ENCODE measurements at places on chromosomes 4 and X.

DNA sequence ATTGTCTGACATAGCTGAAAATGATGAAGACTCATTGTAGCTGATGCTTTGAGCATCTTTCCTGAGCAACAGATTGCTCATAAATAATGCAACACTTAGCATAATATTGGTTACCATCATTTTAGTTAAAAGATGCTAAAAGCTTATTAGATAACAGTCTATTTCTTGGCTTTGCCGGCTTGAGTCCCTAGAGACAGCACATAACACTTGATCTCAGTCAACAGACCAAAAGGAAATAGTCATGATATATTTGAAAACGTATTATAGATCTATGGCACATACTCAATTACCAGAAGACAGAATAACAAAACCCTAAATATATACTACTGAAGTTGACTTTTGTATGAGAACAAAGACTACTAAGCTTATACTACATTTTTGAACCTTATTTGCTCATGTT is 846.7 kb upstream of the EPHA5 start:
- DNase-seq = no peak

DNA sequence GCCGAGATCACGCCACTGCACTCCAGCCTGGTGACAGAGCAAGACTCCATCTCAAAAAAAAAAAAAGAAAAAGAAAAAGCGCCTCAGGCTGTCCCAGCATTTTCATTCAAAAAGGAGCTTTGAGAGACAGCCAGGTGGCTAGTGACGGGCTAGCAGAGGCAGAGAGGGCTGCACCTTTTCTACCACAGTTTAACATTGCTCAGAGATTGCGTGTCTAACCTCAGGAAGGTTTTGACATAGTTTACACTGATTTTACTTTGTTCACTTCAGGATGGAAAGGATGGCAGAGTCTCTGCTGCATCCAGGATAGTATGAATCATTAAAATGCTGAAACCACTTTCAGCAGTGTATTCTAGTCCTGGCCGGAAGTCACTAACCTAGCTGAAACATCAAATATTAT is 28.1 kb downstream of the ZFP42 start:
- no peak for DNase-seq

- DNase-seq = no peak
These were observed 15.0 kb downstream of the APELA start for GRCh38 chr4:164892018-164892417.

- DNase-seq = no peak
These were observed 51.4 kb downstream of the SORCS2 start for GRCh38 chr4:7243609-7244330.

DNA sequence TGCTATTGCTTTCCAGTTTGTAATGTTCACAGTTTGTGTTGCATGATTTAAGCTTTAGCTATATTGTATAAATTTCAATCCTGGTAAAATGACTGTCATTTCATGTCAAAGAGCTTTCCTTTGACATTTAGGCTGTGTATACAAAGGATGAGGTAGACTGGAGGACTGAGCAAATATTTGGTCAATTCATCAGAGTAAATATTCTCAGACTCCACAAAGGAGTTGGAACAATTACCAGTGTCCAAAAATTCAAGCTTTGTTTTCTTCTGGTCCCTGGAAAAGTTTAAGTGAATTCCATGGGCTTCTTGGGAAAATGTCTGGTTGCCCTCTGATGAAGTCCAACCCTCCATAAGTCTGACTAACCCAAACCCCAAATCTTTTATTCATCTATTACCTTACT is 682.4 kb downstream of the DACH2 start:
- no peak for DNase-seq

DNA sequence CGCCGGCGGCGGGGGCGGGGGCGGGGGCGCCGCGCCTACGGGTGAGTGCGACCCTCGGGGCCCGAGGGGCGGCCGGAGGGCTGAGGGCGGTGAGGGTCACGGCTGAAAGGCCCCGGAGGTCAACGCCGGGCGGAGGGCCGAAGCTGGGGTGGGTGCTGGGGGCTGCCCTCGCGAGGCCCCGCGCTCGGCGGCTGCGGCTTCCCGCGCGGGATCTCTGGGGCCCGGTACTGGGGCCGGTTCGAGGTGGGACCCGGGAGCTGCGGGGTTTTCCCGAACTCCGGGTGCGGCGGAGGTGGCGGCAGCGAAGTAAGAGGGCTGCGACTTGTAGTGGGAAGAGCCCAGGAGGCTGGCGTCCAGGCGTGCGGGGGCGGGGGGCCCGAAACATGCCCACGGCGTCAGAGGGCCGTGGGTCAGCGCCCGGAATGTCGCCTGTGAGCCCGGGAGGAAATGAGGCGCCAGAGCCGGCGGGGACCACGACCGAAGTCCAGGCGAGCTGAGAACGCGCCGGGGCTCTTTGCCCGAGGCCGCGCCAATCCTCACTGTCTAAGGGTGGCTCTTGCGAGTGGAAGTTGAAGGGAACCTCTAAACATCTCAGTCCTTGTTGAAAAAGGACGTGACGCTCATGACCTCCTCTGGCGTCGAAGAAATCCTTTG is 407 bp downstream of the IL13RA1 start:
- DNase-seq = peak; percentile 23

- DNase-seq = no peak
These were observed 28.2 kb downstream of the JADE1 start for GRCh38 chr4:128837679-128838078.

DNA sequence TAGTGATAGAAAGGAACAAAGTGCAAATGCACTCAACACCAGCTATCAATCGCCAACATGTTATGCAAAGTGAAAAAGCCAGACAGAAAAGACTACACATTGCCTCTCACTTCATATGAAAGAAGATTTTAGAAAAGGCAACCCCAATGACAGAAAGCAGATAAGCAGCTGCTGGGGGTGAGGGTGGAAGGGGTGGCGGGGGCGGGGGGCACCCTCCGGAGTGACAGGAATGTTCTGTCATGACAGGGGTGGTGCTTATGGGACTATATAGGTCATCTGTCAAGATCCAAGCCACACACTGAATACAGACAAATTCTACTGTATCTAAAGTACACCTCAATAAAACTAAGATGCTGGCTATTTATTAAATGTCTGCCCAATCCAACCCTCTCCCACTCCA is 10.7 kb downstream of the WDR1 start:
- DNase-seq = no peak

DNA sequence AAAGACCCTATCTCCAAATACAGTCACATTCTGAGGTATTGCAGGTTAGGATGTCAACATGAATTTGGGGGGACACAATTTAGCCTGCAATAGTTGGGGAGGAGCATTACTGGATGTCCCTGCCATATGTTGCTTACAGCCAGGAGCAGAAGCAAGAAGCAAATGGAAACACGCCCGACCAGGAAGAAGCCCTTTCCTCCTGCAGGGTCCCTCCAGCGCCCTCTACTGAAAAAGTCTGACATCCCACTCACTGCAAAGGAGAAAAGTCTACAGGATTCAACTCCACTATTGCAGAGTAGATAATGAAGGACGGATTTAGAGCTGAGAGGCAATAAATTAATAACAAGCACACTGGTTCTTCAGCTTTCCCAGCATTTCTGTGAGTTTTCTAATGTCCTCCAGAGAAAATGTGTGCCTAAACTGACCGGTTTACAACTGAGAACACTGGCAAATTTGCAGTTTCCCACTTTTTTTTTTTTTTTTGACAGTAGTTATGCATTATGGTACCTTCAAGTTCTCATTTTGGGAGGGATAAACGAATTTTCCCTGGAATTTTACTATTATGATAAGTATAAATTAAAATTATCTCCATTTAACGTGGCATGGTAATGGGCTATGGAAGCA is 31.7 kb downstream of the COQ2 start:
- peak; percentile 60 for DNase-seq

GRCh38 chrX:114365065-114365834 is 218.6 kb upstream of the HTR2C start:
- DNase-seq = no peak

DNA sequence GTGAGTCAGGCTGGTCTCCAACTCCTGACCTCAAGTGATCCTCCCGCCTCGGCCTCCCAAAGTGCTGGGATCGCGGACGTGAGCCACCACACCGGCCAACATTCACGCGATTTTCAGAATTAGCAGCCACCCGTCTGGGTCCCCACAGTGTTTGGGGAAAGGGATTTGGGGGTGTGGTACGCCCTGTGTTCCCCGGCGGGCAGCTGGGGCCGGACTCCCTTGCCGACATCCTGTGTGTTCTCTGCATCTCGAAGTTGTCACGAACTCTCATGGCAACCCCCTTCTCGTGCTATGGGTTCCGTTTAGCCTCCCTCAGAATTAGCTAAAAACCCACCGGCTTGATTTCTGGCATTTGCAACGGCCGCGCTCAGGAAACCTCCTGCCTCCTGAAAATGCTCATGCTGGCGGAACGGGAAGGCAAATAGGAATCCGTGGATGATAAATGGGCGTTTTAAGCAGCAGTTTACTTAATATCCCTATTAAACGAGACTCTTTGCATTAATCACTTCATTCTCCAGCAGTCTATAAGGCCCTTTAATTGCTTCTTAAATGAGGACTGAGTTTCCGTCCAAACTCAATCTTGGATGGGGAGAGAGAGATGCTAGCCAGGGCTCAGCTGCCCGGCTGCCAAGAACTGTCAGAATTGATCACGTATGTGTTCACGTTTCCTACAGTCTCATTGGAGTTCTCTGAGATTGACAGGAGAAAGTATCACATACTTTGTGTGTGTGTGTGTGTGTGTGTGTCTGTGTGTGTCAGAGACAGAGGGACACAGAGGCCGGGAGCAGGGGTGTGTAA is 78.9 kb upstream of the PPP2R3B start:
- DNase-seq = no peak

DNA sequence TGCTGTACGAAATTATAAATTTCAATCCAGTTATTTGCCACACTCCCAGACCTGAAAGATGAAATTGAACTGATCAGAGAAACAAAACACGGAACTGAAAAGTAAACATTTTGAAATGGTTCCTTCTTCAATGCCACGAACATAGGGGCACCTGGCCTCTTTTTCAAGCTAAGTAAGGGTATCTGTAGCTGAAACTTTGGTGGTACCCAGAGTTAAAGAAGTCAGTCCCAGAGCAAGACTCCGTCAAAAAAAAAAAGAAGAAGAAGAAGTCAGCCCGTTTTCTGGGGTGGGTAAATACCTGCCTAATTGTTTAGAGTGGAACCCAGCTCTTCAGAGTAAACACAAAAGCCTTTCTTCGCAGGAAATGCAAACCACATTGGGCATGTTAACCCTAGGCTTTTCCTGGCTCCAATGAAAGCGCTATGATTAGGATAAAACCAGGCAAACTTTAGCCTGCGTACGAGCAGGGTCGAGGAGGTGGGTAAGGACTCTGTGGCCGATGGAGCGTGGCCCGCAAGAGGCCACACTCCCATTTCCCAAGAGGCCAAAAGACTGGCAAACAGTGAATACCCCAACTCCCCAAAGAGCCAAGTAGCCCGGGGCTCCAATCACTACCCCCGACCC is 1.3 kb downstream of the ANTXR2 start:
- no peak for DNase-seq

GRCh38 chrX:15501506-15501905 is 899 bp downstream of the BMX start:
- no peak for DNase-seq

DNA sequence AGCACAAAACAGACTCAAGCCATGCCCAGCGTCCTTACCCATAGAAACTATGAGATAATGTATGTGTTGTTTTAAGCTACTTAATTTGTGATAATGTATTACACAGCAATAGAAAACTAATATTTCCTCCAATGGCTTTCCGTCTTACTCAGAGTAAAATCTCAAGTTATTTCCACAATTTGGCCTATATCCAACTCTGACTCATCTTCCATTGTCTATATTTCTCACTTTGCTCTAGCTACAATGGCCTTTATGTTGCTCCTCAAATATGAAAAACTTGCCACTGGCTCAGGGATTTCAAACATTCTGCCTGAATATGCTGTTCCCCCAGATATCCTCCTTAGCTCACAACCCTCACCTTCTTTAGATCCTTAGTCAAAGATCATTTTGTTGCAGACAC is 31.6 kb downstream of the IQCM start:
- DNase-seq = peak; percentile 57

DNA sequence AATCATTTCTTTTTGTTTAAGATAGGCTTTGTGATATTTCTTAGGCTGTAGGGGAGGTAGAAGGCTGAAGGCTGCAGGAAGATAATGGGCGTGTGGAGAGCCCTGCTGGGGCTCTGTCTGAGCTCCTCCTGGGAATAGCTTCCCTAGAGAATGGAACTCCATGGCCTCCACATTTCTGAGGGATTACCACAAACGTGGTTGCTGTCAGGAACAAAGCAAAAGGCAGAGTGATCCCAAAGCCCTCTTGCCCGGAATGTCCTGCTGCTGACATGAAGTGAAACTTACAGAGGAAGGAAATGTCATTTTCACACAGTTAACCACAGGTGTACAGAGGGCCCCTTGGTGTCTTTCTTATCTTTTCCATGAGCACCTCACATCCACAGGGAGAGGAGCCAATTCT is 89.3 kb downstream of the DDIT4L start:
- no peak for DNase-seq

GRCh38 chrX:37846558-37846933 is 825 bp downstream of the DYNLT3 start:
- no peak for DNase-seq

DNA sequence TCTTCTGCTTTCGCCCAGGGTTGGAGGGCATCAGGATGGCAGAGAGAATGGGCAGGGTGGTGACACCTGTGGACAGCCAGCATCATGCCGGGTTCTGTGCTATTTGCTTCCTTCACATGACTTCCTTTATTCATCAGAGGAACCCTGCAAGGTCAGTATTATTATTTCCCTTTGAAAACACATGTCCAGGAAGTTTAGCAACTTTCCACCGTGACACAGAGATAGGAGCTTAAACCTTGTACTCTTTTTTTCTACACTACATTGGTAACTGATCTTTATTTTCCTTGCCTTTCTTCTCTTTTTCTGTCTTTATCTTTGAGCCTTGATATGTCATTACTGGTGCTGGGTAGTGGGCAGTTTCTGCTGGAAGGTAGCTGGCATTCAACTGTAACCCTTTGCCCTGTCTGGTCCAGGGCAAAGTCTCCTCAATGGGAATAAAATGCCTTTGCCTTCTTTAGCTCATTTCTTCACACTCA is 5.0 kb upstream of the MGST2 start:
- DNase-seq = no peak

GRCh38 chr4:95545546-95545945 is 3.2 kb downstream of the UNC5C start:
- DNase-seq = no peak

DNA sequence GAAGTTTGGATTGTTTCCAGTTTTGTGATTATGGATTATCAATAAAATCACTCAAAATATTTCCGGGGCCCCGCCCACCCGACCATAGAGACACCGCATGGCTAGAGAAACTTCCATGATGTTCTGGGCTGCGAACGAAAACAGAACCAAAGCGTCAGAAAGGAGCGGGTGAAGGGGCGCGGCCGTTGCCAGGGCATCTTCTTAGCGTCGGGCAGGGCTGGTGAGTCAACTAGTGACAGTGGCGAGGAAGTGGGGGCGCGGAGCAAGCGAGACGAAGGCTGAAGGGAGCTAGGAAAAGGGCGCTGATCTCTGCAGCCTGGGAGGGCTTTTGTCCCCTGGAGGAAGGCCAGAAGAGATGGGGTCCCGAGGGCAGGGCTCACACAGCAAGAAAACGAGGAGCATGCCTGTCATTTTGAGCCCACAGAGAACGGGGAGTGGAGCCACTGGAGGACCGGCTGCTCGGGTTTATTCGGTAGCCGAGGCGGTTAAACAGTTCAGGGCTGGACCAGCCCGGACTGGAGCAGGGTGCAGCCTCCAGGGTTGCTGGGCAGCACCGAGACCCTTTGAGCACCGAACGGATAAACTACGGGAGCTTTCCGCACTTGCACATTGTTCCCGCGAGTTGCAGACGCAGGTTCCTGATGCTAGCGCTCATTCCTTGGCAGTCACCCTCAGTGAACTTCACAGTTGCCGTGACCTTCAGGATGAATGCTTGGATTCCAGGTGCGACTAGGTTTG is 298.1 kb upstream of the TRPC5 start:
- no peak for DNase-seq

- DNase-seq = no peak
These were observed 156.8 kb downstream of the GRXCR1 start for GRCh38 chr4:43049326-43049725.

Measured in fibroblast of skin of back (primary cell).